NCI-H526 treated with DMSO at 0.1 percent for 48 hours (cell line): ENCODE measurements at places on chromosomes 13 and 19.
A peak's percentile ranks its signal among the peaks of the same experiment; 100 is the strongest.

DNA sequence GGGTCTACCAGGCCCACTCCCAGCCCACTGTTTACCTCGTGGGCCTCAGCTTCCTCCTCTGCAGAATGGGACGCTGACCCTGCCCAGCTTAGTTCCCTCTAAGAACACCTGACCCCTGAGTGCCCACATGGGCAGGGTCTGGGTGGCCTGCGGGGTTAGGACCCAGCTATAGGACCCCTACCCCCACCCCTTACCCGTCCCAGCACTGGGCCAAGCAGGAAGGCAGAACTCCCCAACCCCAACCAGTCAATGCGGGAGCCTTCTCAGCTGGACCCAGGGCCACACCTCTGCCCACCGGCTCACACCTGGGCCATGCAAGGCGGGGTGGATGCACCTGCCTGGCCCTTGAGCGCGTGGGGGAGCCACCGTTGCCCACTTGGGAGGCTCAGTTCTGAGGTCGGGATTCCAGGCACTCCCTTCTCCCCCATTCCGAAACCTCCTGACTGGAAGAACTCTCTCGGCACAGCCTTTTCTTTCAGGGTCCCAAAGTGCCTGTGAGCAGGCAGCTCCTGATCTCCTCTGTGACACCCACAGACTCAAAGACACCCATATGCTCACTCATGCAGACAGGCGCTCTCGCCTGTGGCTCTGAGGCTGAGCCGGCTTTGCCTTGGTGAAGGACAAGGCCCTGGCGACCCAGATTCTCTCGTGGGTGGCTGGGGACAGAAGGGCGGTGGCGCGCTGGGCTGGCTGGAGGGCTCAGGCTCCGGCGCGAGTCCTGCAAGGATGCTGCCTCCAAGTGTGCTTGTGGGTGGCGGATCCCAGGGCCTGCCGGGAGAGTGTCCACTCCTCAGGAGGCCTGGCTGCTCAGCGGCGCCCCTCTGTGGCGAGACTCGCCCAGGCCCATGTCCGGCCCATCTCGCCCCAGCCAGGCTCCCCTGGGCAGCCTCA is 27.9 kb upstream of the PARP4 start:
- no peak for DNase-seq

DNA sequence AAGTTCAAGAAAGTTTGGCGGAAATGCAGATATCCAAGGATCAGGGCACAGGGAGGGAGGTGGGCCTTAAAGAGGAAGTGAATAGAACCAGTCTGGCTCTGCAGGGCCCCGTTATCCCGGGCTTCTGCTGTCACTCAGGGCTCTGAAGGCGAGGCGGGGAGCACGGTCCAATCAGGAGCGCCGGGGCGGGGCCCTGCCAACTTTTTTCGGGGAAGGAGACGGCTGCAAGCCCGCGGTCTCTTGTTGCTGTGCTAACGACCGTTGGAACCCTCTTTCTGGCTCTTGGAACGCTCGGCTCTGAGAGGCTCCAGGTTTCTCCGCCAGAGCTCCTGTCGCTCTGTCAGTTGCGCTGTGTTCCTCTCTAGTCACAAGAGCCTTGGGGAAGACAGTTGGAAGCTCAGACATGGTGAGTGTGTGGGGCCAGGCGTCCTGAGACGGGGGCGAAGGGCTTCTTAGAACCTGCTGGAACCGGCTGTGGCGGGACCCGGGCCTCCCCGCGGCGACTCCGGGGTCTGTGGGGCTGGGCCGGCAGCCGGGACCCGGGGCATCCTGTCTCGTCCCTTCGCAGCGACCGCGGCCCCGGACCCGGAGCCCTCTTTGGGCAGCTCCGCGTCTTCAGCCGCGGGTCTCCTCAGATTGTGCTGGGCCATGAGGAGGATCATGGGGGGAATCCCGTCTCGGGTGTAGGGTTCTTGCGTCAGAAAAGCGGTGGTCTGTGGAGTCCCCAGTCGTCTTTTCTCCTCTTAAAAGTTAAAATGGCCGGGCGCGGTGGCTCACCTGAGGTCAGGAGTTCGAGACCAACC is 27.7 kb downstream of the ZNF844 start:
- no peak for DNase-seq

- DNase-seq, result no peak
Observed at GRCh38 chr13:52451135-52451804, 836 bp upstream of the VPS36 start.

GRCh38 chr13:80605011-80605410 is 264.1 kb upstream of the SPRY2 start:
- no peak for DNase-seq

- DNase-seq, result no peak
Observed at GRCh38 chr13:113979791-113980471, 6.1 kb upstream of the C13orf46 start.

- DNase-seq, result no peak
Observed at GRCh38 chr19:51687791-51688670, 5.1 kb upstream of the SPACA6 start.

GRCh38 chr13:49220036-49220855 is at the start of gene MLNR:
Gene MLNR (plus strand): TSS chr13:49220338. CDS start chr13:49220338, 0 bp downstream.
- peak; percentile 33 for DNase-seq

GRCh38 chr13:57946361-57946760 is 314.8 kb downstream of the PCDH17 start:
- DNase-seq, result no peak

DNA sequence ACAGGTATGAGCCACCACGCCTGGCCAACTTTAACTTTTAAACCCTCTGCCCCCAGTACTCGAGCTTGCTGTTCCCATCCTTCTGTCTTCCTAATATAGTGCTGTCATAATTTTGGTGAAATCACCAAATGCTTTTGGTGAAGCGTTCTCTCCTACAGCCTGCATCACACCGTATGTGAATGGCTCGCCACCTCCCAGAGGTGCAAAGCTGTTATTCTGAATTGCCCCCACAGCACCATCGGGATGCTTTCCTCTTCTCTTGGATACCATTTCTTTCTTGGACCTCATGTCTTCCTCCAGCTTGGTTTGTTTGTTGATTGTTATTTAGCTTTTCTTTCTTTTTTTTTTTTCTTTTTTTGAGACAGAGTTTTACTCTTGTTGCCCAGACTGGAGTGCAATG is 53.0 kb upstream of the XPO4 start:
- DNase-seq, result no peak

GRCh38 chr13:28753208-28753892 is 34.6 kb upstream of the SLC46A3 start:
- peak; percentile 65 for DNase-seq

DNA sequence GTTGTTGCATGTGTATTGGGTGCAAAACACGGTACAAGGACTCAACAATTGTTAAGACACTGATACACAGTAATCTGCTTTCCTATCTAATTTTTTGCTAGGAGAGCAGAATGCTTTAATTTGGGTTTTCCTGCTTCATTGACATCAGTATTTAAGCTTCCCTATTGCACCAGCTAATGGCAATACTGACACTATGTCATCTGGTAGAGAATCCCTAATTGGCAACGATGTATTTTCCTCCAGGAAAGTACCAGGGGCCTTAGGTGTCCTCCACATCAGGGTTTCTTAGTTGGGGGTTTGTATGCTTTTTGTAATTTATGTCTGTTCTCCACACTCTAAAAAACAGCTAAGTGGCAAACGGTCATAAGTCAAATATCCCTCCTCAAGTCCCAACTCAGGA is 76.5 kb upstream of the FRY start:
- no peak for DNase-seq

DNA sequence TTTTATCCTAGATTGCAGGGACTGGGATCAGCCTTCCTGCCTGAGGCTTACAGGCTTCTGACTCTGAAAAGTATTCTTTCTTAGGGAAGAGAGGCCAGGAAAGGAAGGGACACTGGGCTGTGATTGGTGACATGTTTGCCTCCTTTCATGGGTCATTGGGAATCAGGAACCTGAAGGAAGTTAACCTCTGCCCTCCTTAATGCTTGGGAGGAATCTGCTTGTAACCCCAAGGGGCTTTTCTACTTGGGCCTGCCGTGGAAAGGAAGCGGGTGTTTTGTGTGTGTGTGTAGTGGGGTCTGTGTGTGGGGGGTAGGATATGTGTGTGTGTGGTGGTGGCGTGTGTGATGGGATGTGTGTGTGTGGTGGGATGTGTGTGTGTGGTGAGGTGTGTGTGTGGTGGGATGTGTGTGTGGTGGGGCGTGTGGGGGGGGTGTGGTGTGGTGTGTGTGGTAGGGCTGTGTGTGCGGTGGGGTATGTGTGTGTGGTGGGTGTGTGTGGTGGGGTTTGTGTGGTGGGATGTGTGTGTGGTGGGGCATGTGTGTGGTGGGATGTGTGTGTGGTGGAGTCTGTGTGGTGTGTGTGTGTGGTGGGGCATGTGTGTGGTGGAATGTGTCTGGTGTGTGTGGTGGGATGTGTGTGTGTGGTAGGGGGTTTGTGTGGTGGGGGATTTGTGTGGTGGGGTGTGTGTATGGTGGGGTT is 41.3 kb upstream of the NPAS1 start:
- no peak for DNase-seq

- DNase-seq, result no peak
Observed at GRCh38 chr13:43572656-43573360, 214.0 kb downstream of the ENOX1 start.

- DNase-seq, result peak; percentile 11
Observed at GRCh38 chr13:82330499-82330898, 1551.8 kb downstream of the SLITRK1 start.

DNA sequence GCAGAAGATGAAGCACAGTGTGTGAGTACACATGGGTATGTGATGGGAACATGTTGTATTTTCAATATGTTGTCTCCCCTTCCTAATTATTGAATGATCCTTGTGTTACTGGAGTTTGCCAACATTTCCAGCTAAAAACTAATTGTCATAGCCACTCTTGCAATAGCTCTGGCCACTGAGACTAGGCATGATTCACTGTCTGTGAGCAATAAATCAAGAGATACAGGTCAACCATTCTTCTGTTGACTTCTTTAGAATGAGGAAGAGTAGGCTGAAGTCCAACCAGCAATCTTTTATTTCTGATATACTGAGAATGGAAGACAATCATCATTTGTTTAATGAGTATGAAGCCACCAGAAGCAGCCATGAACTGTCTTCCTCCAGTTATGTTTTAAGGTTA is 413.9 kb downstream of the SLITRK5 start:
- no peak for DNase-seq

GRCh38 chr13:46736541-46737310 is 60.2 kb downstream of the ESD start:
- DNase-seq, result no peak

- DNase-seq, result no peak
Observed at GRCh38 chr19:31354316-31354715, 5.1 kb upstream of the TSHZ3 start.

DNA sequence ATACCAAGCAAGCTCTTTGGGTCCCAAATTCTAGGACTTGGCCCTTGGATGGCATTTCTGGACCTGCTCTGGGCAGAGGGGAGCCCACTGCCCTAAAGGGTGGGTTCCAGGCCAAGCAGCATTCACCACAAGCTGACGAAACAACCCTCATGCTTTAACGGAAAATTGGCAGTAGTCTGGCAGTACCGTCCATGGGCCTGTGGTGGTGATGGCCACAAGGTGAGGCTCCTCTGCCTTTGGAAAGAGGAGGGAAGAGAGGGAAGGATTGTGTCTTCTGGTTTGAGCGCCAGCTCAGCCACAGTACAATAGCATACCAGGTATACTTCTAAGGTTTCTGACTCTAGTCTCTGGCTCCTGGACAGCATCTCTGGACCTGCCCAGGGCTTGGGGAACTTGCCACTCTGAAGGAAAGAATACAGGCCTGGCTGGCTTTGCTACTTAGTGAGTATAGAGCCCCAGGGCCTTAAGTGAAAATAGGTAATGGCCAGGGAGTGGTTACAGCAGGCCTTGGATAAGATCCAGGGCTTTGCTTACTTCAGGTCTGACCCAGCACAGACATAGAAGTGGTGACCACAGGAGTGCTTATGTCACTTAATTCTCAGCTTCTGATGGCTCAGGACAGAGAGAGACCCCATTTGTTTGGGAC is 595.5 kb downstream of the LMO7 start:
- DNase-seq, result no peak

- no peak for DNase-seq
Observed at GRCh38 chr13:111632906-111633305, 312.5 kb downstream of the TEX29 start.

DNA sequence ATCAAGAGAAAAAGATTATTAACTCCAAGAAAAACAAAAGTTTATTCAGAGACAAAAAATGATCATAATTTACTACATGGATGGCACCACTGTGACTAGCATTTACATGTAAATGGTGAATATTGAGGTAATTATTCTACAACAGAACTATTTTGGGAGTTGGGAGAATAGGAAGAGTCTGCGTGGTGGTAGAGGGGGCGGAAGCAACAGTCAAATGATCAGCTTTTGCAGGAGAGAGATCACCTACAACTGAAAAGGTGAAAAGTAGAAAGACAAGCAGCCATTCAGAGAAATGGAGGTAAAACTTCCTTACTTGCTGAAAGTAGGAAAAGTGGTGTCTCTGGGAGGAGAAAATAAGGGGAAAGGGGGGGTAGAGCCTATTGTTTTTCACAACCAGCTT is 62.8 kb upstream of the SACS start:
- peak; percentile 22 for DNase-seq

- DNase-seq, result no peak
Observed at GRCh38 chr19:3546119-3546518, 7.1 kb downstream of the TEKTIP1 start.
